ENCODE measurements at places on chromosomes 11 and 22.
A peak's percentile ranks its signal among the peaks of the same experiment; 100 is the strongest.

- DNase-seq: no peak
These were observed 1.6 kb upstream of the DDX10 start for GRCh38 chr11:108663154-108663877.

- no peak for DNase-seq
These were observed 41.7 kb downstream of the THAP12 start for GRCh38 chr11:76339221-76339620.

DNA sequence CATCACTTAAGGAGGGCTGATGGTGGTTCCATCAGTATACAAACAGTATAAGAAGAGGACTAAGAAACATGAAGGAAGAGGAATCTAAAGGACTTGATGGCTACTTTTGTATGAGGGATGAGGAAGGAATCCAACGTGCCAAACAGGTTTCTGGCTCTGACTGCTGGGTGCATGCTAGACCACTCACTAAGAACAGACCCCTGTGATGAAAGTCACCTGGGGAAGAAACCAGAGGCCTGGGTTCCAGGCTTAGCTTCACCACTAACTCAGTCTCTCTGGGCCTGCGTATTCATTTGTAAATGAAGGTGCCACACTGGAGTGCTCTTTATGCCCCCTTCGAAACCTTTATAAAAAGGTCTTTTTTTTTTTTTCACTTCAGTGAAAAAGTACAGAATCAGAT is 55.1 kb downstream of the AAMDC start:
- no peak for DNase-seq

- DNase-seq: no peak
These were observed 17.4 kb downstream of the LRRC32 start for GRCh38 chr11:76653012-76653673.

DNA sequence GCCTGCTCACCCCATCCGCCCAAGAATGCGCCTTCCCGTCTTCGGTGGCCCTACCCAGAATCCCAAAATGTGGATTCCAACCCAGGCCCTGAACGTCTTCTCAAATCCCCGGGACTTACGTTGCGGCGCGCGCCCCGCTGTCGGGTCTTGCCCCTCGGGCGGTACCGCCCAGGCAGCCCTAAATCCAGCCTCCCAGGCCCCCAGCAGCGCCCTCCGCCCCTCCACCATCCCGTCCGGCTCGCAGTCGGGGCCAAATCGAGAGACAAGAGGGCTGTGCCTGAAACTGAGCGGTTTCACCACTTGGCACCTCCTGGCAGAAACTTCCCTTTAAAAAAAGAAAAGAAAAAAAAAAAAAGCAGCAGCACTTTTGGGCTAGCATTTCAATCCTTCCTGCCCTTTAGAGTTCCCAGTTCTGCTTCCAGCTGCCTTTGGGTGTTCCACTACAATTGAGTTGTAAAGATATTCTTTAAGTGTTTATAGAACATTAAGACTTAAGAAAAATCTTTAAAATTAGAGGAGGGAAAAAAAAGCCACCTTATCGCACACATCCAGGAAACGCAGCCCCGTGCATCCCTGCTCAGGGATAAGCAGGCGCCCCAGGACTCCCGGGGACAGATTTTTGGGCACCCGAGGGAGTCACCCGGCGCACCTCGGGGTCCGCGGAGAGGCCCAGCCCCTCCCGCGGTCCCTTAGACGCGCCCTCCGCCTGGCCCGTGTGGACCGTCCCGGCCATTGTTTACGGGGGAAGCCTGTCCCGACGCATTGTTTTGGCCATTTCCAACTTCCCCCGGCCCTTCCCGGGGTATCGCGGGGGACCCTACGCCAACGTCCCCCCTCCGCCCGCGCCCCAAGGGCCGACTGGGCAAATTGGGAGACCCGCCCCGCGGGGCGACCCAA is 57.6 kb downstream of the KCNJ4 start:
- DNase-seq: no peak

GRCh38 chr11:1051356-1052132 is 15.0 kb upstream of the MUC6 start:
- DNase-seq: no peak

DNA sequence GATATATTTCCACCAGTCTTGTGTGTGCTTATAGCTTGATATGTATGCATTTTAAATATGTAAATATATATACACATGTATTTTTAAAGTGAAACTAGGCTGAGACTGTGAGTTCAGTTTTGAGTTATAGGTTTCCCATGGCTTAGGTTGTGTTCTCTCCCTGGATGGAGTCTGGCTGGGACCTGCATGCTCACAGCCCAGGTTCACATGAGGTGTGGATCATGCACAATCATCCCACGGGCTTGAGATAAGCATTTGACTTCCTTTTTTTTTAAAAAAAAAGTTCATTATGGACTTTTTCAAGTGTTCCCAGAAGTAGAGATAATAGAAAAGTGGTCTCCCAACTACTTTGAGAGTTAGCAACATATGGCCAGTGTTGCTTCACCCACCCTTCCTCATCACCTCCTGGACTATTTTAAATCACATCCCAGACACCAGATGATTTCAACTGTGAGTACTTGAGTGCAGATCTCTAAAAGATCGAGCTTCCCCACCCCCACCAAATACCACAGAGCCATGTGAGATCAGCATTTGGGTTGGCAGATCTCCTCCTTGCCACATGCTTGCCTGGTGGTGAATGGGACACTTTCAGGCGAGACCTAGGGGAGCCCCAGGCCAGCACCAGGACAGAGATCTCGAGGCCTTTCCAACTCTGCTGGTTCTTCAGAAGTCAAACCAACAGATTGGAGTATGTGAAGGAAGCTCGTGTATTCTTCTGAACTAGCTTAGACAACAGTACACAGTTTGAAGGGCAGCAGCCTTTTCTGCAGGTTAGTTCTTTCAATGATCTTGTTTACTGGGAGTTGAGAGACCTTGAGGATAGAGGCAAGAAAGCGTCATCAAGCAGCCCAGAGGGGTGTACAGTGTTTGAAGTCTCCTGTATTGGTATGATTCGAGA is 15.9 kb downstream of the MED15 start:
- no peak for DNase-seq

DNA sequence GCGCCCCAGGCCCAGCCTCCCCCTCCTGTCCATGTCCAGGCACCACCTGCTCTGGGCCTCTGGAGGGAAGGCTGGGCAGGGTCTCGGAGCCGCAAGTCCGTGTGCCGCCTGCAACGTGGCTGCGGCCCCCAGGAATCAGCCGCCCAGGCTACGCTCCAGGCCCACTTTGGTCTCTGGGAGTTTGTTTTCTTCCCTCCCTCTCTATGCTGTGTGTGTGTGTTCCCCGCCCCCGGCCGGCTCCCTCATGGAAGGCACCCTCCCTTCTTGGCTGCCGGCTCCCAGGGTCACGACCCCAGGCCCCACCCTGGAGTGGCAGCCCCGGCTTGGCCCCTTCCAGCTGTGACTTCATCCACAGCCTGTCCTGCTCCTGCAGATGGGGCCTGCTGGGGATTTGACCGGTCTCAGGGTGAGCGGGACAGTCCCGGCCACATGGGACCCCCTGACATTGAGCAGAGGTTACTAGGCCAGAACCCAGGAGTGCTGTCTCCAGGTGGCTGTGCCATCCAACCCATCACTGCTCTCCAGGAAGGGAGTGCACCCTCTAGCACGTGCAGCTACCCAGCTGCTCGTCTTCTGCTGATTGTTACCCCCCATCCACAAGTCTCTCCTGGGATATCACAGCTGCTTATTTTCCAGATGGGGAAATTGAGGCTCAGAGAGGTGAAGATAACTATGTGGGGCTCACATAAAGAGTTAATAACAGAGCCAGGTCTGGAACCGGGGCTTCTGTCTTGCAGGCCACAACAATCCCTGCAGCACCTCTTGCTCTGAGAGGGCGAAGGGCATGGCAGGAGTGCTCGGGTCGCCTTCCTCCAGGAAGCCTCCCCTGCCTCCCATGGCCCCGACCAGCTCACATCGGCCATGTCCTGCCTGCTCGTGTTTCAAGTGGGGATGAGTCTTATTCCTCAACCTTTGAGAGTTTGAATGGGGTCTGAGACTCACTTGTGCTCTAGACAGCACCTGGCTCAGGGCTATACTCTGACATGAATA is 2.8 kb upstream of the LIF start:
- no peak for DNase-seq

DNA sequence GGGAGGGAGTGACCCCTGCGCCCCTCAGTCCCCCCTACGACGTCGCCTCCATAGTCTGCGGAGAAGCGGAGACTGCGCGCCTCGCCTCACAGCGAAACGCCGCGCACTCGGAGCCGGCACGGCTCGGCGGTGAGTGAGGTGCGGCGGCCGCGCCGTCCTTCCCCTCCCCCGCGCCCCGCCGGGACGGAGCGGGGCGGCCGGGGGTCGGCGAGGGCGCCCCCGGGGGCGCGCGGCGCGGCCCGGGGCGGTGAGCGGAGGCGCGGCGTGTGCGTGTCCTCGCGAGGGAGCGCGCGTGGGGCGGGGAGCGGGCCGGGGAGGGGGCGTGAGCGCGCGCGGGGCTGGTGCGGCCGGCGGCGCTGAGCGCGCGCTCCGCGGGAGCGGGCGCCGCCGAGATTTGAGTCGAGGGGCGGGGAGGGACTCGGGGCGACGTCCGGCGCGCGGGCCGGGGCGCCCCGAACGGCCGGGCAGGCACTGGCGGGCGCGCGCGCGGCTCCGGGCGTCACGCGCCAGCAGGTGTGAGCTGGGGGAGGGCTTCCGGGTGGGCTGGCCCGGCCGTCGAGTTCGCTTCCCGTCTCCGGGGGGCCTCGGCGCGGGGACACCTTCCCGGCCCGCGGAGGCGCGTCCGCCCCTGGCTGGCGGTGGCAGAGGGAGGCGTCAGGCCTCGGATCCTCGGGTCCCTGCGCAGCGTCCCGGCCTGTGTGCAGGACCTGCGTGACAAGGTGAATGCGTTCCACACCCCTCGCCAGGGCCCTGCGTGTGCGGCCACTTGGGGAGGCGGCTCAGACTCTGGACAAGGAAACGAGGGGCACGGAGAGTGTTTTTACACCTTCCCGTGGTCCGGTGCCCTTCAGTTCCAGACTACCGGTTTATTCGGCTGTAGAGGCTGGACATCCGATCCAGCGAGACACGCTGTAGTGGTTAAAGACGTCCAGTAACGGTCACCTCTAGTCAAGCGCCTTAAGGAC is 50.4 kb downstream of the FAM83F start:
- peak; percentile 45 for DNase-seq

- DNase-seq: no peak
These were observed 136.5 kb downstream of the WNT7B start for GRCh38 chr22:45840483-45840882.

- no peak for DNase-seq
These were observed 900.0 kb downstream of the LUZP2 start for GRCh38 chr11:25396847-25397246.

DNA sequence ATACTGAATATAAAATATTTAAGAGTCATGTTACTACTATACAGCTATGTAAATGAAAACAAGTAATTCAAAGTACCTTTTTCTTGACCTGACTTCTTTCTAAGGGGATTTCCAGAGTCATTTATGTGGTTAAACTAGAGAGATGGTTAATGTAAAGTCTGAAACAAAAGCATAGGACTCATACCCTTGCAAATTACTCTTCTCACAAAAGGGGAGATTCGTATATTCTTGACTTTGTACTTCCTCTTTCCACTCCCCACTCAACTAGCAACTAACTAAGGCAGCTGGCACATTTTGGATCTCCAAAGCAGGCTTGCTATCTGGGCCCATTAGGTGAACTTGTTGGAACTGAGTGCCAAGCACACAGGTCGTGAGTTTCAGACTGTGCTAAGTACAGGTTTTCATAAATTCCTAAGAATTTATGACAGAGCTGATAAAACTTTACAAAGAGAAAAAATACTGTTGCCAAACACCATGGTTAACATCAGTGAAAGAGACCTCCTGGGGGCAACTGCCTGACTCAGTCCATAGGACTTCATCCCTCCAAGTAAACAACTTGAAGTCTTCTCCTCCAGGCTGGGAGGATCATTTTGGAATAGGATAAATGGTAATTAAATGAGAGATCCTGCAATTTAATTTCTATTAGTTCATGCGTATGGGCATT is 77.0 kb upstream of the DDI1 start:
- DNase-seq: no peak

- DNase-seq: no peak
These were observed 176.3 kb upstream of the TMEM45B start for GRCh38 chr11:129639300-129639699.

DNA sequence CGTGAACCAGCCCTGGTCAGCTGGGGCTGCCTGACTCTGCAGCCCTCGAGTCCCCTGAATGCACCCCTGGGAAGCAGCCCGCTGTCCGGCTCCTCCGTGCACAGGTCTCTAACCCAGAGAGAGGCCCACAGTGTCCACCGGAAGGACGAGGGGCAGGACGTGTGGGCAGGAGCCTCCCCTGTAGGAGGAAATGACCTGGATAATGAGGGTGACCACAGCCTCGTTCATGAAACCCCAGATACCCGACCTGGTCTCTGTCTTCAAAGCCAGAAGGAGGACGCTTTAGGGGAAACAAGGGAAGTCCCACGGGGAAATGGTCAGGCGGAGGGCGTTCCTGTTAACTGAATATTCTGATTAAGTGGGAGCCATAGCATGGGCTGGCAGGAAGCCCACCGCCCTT is 23.3 kb downstream of the LIF start:
- DNase-seq: no peak

DNA sequence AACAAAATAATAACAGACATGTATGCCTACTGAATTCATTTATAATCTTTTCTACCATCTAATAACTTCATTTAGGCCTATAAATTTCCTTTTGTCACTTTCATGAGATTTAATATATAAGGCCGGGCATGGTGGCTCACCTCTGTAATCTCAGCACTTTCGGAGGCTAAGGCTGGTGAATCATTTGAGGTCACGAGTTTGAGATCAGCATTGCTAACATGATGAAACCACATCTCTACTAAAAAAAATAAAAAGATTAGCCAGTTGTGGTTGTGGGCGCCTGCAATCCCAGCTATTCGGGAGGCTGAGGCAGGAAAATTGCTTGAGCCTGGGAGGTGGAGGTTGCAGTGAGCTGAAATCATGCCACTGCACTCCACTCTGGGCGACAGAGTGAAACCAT is 14.2 kb upstream of the NTM start:
- DNase-seq: no peak

GRCh38 chr11:127693686-127694085 is 693.1 kb upstream of the KIRREL3 start:
- no peak for DNase-seq

GRCh38 chr11:71293961-71294782 is 41.8 kb upstream of the SHANK2 start:
- no peak for DNase-seq

DNA sequence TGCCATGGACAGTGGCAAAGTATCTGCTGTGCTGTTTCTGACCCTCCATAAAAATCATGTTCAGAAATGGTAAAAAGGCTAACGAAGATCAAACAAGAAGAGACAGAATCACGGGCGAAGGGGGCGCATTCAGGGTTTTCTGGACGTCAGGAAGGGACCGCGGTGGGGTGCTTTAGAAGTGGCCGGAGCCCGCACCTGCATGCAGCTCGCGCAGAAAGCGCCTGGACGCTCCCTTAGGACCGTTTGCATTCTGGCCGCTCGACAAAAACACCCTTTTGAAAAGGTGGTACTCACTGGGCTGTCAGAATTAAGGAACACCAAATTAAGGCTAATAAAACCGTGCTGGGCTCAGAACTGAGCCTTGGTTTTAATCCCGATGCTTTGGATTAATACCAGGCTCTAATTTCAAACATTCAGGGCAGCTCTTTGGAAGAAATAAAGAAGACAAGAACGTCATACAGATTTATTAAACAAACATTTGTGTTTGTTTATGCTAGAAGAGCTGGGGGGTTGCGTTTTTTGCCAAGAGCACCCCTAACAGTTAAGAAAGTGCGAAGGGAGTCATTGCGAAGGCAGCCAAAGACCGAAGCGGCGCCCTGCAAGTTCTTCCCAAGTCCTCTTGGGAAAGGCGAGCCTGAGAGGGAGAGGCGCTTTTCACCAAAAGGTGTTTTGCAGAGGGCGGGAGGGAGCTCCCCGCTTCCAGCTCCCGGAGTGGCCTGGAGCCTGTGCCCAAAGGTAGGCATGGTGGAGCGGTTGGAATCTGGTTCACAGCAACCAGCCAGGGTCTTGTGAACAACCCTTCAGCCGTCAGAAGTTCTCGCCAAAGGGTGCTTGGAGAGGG is 47.7 kb upstream of the DBX1 start:
- no peak for DNase-seq

Data from nucleus accumbens (tissue), 56 donors.